ENCODE measurements at places on chromosomes 11 and 22. TPM values are rescaled to one million over a fixed set of nuclear protein-coding genes. Genes with fewer than 3 reads are reported as not detected.

- no peaks in the 10 kb centered on the region for H3K27me3 ChIP-seq
- peaks cover 22% of the 10 kb centered on the region for H3K4me1 ChIP-seq
These were observed 13.4 kb upstream of the PLEKHB1 start for GRCh38 chr11:73632996-73633395.

- DNase-seq: no peak
- H3K4me1 ChIP-seq: no peaks in the 10 kb centered on the region
- H3K36me3 ChIP-seq: no peaks in the 10 kb centered on the region
- no peak overlapping the region for H3K27ac ChIP-seq
- H3K27me3 ChIP-seq: peaks cover 55% of the 10 kb centered on the region
- no peak overlapping the region for H3K4me3 ChIP-seq
These were observed 3.6 kb upstream of the KRTAP5-4 start for GRCh38 chr11:1625541-1625940.

GRCh38 chr11:64372802-64373597, 14.0 kb downstream of the RPS6KA4 start:
- peaks cover 6% of the 10 kb centered on the region for H3K4me1 ChIP-seq
- H3K27me3 ChIP-seq: 0 out of 3 replicates have a peak, but pooled peaks cover 3% of the 10 kb centered on the region
- peak; percentile 51 for DNase-seq
- H3K27ac ChIP-seq: no peak overlapping the region

DNA sequence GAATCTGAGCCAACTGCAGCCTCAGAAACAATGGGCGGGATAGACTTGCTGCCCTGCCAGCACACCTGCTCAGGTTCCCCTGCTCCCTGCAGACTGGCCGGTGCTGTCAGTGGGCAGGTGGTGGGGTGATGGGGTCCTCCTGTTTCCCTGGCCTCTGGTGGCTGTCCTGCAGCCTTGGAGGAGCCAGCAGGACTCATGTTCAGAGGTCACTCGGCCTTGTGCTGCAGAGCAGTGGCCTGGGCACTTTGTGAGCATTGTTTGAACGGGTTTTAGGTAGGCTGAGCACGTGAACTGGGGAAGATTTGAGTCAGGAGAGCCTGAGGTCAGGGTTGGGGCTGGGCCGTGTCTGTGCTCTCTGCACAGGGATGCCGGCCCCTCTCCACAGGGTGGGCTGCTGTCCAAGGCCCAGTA, 17.6 kb downstream of the PPIL2 start:
- peaks cover 3% of the 10 kb centered on the region for H3K4me1 ChIP-seq
- H3K36me3 ChIP-seq: peaks cover 29% of the 10 kb centered on the region
- no peak for DNase-seq
- no peak overlapping the region for H3K4me3 ChIP-seq

DNA sequence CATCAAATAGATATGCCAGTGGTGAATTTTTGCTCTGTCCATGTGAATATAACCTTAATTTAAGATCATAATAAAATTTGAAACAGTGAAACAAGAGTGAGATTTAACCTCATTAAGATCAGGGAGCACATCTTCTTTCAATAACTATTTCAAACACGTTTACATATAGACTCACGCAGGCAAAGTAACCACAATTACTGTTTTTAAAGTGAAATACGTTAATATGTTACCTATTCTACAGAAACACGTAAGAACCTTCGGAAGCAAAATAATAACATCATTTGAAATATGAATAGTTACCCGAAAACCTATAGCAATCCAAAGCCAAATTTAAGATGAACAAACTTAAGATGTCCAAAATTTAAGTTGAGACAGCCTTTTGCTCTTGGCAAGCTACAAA, 136.2 kb upstream of the ZC3H12C start:
- H3K27me3 ChIP-seq: no peaks in the 10 kb centered on the region
- H3K4me3 ChIP-seq: no peak overlapping the region
- DNase-seq: no peak
- H3K4me1 ChIP-seq: no peaks in the 10 kb centered on the region

DNA sequence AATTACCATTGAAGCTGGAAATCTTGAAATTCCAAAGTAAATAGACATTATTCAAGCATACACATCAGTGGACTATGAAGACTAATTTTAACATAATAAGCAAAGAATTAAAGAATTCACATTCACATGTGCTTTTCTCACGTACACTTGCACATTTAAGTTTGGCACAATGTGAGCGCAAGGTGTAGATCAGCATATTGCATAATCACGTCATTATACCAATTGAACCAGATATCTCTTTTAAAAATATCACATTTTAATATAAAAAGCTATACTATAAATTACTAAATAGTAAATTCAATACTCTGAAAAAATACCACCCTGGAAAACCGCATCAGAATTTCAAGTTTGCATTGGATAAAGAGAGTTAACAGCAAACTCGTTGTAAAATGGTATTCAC, 60.7 kb downstream of the SESN3 start:
- H3K36me3 ChIP-seq: no peaks in the 10 kb centered on the region
- DNase-seq: no peak

- peaks cover 5% of the 10 kb centered on the region for H3K36me3 ChIP-seq
- no peak overlapping the region for H3K4me3 ChIP-seq
- peak overlapping the region; percentile 2 for H3K27ac ChIP-seq
- peaks cover 55% of the 10 kb centered on the region for H3K4me1 ChIP-seq
- no peak for DNase-seq
- no peaks in the 10 kb centered on the region for H3K27me3 ChIP-seq
These were observed 4.0 kb downstream of the FTH1 start for GRCh38 chr11:61963282-61964057.

GRCh38 chr11:24855951-24856350, 359.1 kb downstream of the LUZP2 start:
- H3K4me3 ChIP-seq: no peak overlapping the region
- H3K27ac ChIP-seq: no peak overlapping the region
- H3K27me3 ChIP-seq: no peaks in the 10 kb centered on the region
- no peak for DNase-seq
- H3K4me1 ChIP-seq: no peaks in the 10 kb centered on the region

DNA sequence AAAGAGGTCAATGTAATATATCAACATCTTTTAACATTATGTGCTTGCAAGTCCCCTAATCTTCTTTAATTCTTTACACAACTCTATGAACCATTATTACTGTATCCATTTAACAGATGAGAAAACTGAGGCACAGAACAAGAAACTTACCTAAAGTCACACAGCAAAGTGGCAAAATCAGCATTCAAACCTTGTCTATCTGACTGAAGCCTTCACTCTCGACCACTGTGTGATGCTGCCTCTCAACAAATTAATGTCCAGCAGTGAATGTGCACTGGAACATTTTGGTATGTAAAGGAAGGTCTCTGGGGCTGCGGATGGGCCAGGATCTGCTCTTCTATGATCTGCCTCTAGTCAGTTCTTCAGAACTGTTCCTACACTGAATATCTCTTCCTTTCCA, 42.1 kb downstream of the PRCP start:
- H3K36me3 ChIP-seq: no peaks in the 10 kb centered on the region
- H3K4me1 ChIP-seq: no peaks in the 10 kb centered on the region
- H3K4me3 ChIP-seq: no peak overlapping the region

GRCh38 chr11:83760932-83761331, 474.8 kb upstream of the CCDC90B start:
- no peak overlapping the region for H3K27ac ChIP-seq
- no peaks in the 10 kb centered on the region for H3K36me3 ChIP-seq
- no peaks in the 10 kb centered on the region for H3K27me3 ChIP-seq
- no peak overlapping the region for H3K4me3 ChIP-seq
- H3K4me1 ChIP-seq: no peaks in the 10 kb centered on the region

DNA sequence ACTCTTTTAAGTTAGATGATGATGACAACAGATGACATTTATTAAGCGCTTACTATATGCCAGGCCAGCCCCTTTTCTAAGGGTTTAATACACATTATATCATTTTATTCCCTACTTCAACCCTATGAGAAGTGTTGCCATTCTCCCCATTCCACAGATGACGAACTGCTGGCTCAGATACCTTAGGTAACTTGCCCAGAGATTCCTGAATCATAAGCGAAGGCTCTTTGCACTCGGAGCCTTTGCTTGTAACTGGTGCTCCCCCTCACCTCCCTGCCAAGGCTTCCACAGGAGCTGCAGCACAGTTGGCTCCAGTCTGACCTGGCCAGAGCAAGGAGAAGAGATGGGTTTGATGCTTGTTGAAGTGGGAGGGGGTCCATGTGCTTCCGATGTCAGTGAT, 43.0 kb downstream of the DBX1 start:
- H3K4me3 ChIP-seq: no peak overlapping the region
- no peak for DNase-seq
- no peaks in the 10 kb centered on the region for H3K27me3 ChIP-seq
- peaks cover 31% of the 10 kb centered on the region for H3K36me3 ChIP-seq
- no peak overlapping the region for H3K27ac ChIP-seq

- no peaks in the 10 kb centered on the region for H3K4me1 ChIP-seq
- no peaks in the 10 kb centered on the region for H3K36me3 ChIP-seq
- no peak overlapping the region for H3K27ac ChIP-seq
- peaks cover 5% of the 10 kb centered on the region for H3K27me3 ChIP-seq
- no peak for DNase-seq
These were observed 6.3 kb downstream of the KCNJ1 start for GRCh38 chr11:128860571-128861361.

- no peak overlapping the region for H3K4me3 ChIP-seq
- no peak overlapping the region for H3K27ac ChIP-seq
- no peaks in the 10 kb centered on the region for H3K27me3 ChIP-seq
These were observed 207.9 kb upstream of the ISX start for GRCh38 chr22:34858066-34858465.

- no peak for DNase-seq
- H3K27ac ChIP-seq: no peak overlapping the region
- no peak overlapping the region for H3K4me3 ChIP-seq
- H3K27me3 ChIP-seq: no peaks in the 10 kb centered on the region
These were observed 220.9 kb upstream of the PITPNB start for GRCh38 chr22:28139961-28140360.

DNA sequence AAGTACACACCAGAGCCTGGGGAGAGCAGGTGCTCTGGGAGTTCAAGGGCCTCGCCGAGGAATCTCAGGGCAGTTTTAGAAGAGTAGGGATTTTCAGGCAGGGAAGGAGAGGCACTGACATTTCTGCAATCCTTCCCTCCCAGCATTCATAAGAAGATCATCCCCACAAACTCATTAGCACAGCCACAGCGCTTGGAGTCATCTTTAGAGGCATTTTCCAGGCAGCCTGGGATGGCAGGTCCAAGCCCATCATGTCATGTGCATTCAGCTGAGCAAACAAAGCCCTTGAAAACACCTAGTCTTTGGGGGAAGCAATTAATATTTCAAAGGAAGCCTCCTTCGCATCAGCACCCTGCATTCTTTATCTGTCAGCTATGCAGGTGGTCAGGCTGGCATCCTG, 43.8 kb downstream of the MAP6 start:
- no peaks in the 10 kb centered on the region for H3K36me3 ChIP-seq
- H3K27me3 ChIP-seq: peaks cover 4% of the 10 kb centered on the region
- no peak overlapping the region for H3K27ac ChIP-seq
- H3K4me1 ChIP-seq: no peaks in the 10 kb centered on the region

- no peaks in the 10 kb centered on the region for H3K27me3 ChIP-seq
- H3K4me1 ChIP-seq: no peaks in the 10 kb centered on the region
- no peak for DNase-seq
These were observed at the start of gene MMP13 for GRCh38 chr11:102955624-102956023. MMP13 (minus strand) TSS chr11:102955732; CDS start chr11:102955705, 27 bp downstream.

GRCh38 chr11:7964873-7965272, 374 bp downstream of the NLRP10 start:
- H3K27me3 ChIP-seq: peaks cover 4% of the 10 kb centered on the region
- H3K27ac ChIP-seq: no peak overlapping the region
- no peaks in the 10 kb centered on the region for H3K36me3 ChIP-seq
- no peak overlapping the region for H3K4me3 ChIP-seq
- no peaks in the 10 kb centered on the region for H3K4me1 ChIP-seq
- DNase-seq: no peak

DNA sequence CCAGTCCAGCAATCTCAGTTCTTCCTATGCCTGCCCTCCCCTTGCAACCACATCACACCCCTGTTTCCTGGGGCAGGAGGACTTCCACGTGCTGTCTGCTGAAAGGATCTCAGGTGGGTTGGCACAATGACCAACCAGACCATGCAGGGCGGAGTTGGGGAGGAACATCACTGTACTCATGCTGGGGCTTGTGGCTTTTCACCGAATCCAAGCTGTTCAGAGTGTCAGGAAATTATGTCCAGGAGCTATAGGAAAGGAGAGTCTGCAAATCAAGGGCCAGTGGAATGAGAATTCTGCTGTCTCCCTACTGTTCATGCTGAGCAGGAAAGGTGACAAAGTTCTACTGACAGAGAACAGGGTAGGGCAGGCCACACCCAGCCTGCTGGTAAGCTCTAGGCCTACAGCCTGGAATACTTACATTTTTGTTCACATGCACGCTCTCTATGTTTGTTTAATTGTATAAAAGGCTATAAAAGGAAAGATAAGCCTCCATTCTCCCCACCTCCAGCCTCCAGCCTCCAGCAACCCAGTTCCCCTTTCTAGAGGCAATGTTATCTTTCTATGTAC, 1.7 kb upstream of the PLAAT2 start:
- DNase-seq: no peak
- peaks cover 29% of the 10 kb centered on the region for H3K4me1 ChIP-seq
- no peaks in the 10 kb centered on the region for H3K27me3 ChIP-seq
- H3K36me3 ChIP-seq: no peaks in the 10 kb centered on the region
- no peak overlapping the region for H3K4me3 ChIP-seq
- no peak overlapping the region for H3K27ac ChIP-seq

GRCh38 chr22:16608931-16609330, 16.3 kb upstream of the CCT8L2 start:
- H3K36me3 ChIP-seq: no peaks in the 10 kb centered on the region
- no peaks in the 10 kb centered on the region for H3K27me3 ChIP-seq
- no peak overlapping the region for H3K4me3 ChIP-seq
- no peak for DNase-seq
- H3K4me1 ChIP-seq: no peaks in the 10 kb centered on the region

GRCh38 chr22:31682751-31683150, 20.7 kb upstream of the PISD start:
- peaks cover 5% of the 10 kb centered on the region for H3K36me3 ChIP-seq
- H3K4me1 ChIP-seq: peaks cover 7% of the 10 kb centered on the region
- H3K27me3 ChIP-seq: no peaks in the 10 kb centered on the region
- H3K4me3 ChIP-seq: no peak overlapping the region

- no peak for DNase-seq
- H3K27me3 ChIP-seq: no peaks in the 10 kb centered on the region
- no peak overlapping the region for H3K4me3 ChIP-seq
- H3K4me1 ChIP-seq: no peaks in the 10 kb centered on the region
- no peaks in the 10 kb centered on the region for H3K36me3 ChIP-seq
These were observed 18.9 kb downstream of the AP1B1 start for GRCh38 chr22:29369460-29369859.

- peaks cover 32% of the 10 kb centered on the region for H3K36me3 ChIP-seq
- no peaks in the 10 kb centered on the region for H3K27me3 ChIP-seq
- peak overlapping the region; percentile 99 for H3K4me3 ChIP-seq
- H3K4me1 ChIP-seq: peaks cover 28% of the 10 kb centered on the region
- H3K27ac ChIP-seq: no peak overlapping the region
- DNase-seq: no peak
These were observed 1.4 kb upstream of the RCE1 start for GRCh38 chr11:66841861-66842260.

MIAT gene
- total RNA-seq: 0.04 TPM

KCNE3 gene
- 0.41 TPM for total RNA-seq

APOL4 gene
- total RNA-seq: 0.45 TPM

CSF2RB gene
- total RNA-seq: not detected

CSRP3 gene
- total RNA-seq: not detected

APOL5 gene
- not detected for total RNA-seq

PNPLA5 gene
- not detected for total RNA-seq

CEND1 gene
- not detected for total RNA-seq

Measured in HepG2 (cell line).